ENCODE measurements at places on chromosomes 1 and 21. TPM values are rescaled to one million over a fixed set of nuclear protein-coding genes. Genes with fewer than 3 reads are reported as not detected.

The CFAP410 gene
- 3.5 TPM for total RNA-seq

The FCRL5 gene
- total RNA-seq = not detected

The PDC gene
- total RNA-seq = not detected

The OR2L5 gene
- total RNA-seq = not detected

The NECTIN4 gene
- 0.15 TPM for total RNA-seq

The TNFRSF14 gene
- total RNA-seq = 26.1 TPM

The GOLPH3L gene
- total RNA-seq = 12.8 TPM

The CFAP107 gene
- total RNA-seq = not detected

The SIKE1 gene
- total RNA-seq = 39.2 TPM

The FCGR1A gene
- not detected for total RNA-seq

The TTLL7 gene
- 2.7 TPM for total RNA-seq

The ZSWIM5 gene
- 0.30 TPM for total RNA-seq

The CTSE gene
- not detected for total RNA-seq

The DNAI4 gene
- 1.9 TPM for total RNA-seq

The KRTAP19-1 gene
- total RNA-seq = not detected

All from epithelial cell of umbilical artery (primary cell).